Fibroblast of the aortic adventitia (primary cell): ENCODE measurements at places on chromosomes 1 and 21. TPM values are rescaled to one million over a fixed set of nuclear protein-coding genes. Genes with fewer than 3 reads are reported as not detected.

DNA sequence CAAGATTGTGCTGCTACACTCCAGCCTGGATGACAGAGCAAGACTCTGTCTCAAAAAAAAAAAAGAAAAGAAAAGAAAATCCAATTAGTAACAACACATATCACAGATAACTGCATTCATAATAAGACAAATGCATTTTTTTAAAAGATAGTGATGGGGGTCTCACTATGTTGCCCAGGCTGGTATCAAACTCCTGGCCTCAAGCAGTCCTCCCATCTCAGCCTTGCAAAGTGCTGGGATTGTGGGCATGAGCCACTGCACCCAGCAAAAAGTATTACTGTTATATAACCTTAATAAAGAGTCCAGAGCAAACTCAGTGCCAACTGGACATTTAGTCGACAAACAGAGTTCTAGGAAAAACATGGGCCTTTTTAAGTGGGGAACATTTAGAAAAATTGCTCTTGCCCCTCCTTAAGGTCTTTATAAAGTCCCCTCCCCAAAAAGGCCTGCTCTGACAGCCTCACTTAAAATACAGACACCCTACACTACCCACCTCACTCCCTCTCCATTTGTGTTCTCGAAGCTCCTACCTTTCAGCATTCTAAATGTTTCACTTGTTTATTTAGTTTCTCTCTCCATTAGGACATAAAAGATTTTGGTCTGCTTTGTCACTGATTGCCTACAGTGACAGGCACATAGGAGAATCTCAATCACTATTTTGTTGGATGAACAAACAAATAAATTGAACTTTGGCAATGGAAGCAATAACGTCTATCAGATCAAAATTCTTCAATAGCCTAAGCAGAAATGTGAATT, 7.5 kb downstream of the ABCB10 start:
- no peak for DNase-seq

DNA sequence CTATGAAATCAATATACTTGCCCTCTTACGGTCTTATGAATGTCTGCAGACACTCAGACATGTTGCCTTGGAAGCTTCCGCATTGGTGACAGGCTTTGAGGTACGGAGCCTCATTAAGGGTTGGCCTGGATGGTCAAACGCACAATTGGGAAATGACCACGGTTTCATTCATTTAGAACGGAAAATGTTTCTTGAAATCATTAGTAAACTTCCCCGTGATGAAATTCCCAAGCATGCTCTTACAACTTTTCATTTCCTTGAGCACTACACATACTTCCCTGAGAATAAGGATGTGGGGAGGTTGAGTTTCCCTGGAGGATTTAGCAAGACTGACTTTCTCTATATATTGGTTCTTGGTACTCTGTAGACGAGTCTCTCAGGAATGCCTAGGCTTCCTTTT, 146.3 kb downstream of the HLX start:
- no peak for DNase-seq

GRCh38 chr21:32914424-32915039, 111.2 kb upstream of the OLIG2 start:
- DNase-seq, result no peak

DNA sequence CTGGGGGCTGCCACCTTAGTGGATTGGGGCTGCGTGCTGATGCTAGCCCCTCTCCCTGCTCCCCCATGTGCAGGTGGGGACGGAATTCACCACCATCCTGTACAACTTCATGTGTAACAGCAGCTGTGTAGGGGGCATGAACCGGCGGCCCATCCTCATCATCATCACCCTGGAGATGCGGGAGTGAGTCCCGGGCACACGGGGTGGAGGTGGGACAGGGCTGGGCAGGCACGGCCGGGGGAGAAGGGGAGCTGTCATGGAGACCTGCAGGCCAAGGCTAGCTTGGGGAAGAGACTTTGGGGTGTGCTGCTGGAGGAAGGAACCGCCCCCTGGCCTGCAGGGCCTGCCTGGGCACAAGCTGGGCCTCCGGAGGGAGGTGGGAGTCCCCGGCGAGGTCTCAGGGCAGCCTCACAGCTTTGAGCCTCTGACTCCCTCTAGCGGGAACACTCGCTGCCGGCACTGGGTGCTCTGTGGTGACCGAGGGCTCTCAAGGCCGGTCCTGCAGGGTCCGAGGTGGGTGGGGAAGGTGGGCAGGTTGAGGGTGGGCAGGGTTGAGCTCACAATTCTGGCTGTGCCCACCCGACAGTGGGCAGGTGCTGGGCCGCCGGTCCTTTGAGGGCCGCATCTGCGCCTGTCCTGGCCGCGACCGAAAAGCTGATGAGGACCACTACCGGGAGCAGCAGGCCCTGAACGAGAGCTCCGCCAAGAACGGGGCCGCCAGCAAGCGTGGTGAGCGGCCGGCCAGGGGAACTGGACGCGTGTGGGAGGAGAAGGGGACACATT, 25.0 kb upstream of the CCDC27 start:
- no peak for DNase-seq

Gene CLCNKA
- total RNA-seq, result 0.09 and 0.25 TPM in 2 replicates

Gene RAB13
- total RNA-seq, result 103 and 308 TPM in 2 replicates

Gene CBR1
- total RNA-seq, result 82.4 and 95.0 TPM in 2 replicates

Gene SLC45A3
- total RNA-seq, result 1.7 TPM in 2 replicates
